Activated T-cell treated with anti-CD3 and anti-CD28 coated beads for 4 hours (primary cell): ENCODE measurements at places on chromosomes 7 and 10.

DNA sequence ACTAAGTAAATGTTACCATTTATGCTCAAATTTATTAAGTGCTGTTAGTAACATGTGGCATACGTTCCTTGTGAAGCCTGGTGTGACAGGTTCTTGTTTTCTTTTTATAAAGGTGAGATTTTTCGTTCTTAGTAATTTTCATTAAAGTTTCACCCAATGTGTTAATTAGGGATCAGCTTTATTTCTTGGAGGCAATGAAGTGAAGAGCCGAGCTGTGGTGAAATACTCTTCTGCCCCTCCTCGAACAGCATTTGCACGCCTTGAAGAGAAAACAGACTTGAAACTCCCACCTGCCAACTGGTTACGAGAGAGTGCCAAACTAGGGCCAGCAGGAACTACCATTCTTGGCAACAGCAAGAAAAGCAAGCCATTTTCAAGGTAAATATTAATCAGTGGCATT, 1.5 kb downstream of the EDRF1 start:
- no peak for DNase-seq

DNA sequence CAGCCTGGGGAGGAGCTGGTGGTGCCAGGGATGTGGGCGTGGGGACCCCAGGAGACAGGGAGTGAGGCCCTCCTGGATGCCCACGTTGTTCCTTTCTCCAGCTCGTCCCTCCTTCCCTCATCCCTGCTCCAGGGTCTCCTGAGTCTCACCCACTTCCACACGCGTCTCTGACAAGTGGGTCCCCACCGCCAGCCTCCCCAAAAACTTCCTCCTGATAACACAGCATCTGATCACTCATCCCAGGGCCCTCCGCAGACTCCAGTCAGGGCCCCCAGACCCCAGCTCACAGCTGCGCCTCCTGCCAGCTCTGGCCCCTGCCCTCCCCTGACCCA, 60.6 kb upstream of the INPP5A start:
- no peak for DNase-seq

- no peak for DNase-seq
These were observed 8.2 kb downstream of the ANKMY2 start for GRCh38 chr7:16637379-16637778.

DNA sequence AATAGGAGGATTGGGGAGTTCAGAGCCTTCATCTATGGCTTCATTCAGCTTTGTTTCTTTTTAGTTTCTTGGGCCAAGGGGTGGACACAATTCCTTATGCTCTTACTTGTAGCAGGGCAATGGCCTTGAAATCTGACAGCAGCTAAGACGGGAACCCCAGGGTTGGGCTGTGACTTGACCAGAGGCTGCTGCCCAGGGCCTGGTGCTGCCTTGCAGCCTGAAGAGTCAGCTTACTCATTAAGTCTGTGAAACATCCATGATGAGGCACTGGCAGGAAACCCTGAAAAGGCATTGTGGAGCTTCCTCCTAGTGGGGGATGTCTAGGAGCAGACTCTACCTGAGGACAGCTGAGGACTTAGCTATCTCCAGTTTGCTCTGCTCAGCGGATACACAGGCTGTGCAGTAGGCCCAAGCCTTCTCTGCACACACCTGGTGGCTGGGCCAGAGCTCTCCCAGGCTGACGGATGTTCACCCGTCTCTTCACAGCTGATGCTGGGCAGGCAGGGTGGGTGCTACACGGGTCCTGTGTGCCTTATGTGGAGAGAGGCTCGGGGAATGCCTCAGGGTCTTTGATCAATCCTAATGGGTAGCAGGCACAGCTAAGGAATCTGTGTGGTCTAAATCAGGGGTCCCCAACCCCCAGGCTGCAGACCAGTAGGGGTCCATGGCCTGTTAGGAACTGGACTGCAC, 17.8 kb downstream of the CXCL12 start:
- DNase-seq: no peak

DNA sequence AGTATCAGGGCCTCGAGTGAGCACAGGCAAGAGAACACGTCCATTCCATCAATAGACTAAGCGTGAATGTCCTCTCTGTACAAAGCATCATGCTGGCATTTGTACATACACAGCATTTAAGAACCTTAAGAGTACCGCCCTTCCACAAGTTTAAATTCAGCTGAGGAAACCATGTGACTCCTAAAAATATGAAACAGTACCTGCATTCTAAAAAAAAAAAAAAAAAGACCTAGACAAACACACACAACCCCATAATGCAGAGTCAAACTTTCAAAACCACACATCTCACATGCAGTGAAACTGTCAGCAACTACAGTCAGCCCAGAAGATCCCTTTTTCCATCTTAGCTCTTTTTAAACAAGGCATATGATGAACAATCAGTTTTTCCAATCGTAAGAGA, 124.3 kb downstream of the DIP2C start:
- no peak for DNase-seq

GRCh38 chr10:49410365-49411074, 14.6 kb upstream of the DRGX start:
- DNase-seq: no peak

DNA sequence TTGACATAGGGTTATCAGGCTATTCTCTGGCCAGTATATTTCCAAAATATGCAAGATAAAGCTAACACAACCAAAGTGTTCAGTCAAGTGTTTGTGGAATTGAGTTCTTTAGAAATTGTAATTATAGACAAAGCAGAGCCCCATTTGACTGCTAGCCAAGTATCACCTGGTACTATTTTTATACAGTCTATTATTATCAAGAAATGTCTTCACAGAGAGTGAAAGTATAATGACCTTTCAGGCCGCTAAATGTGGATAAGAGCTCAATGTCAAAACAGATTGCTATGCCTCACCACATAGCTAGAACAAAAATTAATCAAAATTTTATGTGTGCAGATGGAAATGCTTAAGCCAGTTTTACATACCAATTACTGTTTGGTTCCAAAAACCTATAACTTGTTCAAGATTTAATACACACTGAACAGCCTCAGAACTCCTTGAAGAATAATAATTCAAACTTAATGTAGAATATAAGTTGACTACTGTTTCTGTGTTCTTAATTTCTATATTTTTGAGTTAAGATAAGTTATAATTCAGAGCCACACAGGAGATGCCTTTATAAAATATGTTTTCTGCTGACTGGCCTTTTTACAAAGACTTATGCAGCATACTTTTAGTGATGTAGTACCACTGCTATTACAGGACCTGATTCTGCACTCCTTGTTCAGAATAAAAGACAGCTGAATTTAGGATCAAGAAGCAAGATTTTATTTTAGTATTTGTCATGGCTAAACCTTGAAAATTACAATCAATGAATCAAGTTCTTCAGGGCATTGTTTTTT, 31.0 kb downstream of the PRPS1L1 start:
- DNase-seq: no peak

DNA sequence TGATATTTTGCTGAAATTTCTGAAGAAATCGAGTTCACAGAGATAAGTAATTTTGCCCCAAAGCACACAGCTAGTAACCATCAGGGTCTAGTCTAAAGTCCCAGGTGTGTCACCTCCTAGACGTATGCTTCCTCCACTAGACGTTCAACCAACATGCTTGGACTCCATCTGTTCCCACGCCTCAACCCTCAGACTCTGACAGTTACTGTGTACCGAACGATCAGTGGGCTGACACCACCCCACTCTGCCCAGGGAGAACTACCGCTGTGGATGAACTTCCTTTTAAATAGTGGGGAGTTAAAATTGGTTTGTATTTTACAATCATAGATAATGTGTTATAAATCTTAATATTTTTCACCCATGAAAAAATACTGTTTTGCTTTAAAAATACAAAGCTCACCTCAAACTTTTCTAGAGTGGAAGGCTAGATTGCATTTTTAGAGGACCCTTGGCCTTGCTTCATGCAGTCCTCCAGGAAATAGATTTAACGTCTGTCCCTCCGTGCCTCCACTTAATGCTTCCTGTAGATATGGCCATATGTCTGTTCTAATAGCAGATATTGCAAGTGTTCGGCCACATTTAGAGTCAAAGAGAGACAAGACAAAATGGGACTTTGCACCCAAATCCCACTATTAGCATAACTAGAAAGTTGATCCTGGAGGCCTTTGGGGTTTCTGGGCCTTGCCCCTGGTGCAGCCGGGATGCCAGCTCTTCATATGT, 91.4 kb upstream of the ZPBP start:
- no peak for DNase-seq

DNA sequence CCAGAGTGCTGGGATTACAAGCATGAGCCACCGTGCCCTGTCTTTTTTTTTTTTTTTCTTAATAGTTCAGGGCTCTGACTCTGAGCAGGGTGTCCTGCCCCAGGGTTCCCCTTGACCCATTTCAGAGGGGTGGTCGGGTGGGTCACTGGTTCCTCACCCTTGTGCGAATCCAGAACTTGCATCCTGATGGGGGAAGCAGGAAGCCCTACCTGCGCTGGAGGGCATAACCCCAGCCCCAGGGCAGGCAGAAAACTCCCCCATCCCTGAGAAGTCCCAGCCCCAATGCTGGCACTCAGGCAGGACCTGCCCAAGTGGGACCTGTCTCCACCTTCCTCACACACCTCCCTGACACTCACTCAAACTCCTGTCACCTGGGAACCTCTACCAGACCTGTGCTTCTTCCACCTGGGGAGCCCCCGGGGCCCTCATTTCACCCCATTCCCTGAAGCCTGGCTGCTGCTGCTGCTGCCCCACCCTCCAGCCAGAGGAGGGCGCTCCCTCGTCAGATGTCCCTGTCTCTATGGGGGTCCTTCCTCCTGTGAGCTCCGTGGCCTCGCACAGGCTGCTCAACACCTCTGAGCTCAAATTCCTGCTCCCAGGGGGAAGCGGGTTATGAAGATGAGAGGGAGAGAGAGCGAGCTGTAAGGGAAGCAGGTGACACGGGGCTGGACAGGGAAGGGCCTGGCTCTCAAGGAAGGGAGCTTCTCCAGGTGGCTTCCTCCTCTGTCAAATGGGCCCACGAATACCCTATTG, 15.1 kb upstream of the ZNF273 start:
- DNase-seq: no peak

- DNase-seq: no peak
These were observed 28.1 kb downstream of the MCU start for GRCh38 chr10:72719941-72720592.

- no peak for DNase-seq
These were observed 162.3 kb downstream of the ITGB1 start for GRCh38 chr10:32795598-32796183.

- DNase-seq: no peak
These were observed 646.0 kb downstream of the KCNMA1 start for GRCh38 chr10:76991621-76992020.

DNA sequence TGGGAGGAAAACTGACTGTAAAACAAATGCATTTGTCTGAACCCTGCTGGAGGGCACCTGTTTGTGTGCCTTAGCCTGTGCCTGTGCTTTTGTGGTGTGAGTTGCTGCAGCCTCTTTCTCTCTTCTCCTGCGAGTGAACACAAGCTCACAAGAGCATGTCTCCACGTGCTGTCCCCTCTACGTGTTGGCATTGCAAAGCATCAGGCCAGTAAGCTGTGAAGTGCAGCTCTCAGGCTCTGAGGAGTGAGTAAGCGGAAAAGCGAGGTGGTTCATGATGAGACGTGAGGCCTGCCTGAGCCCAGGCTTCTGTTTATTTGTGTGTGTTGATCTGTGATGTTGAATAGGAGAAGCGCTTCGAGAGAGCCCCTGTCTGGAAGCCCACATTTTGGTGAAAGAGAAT, 85.6 kb upstream of the PDCD4 start:
- DNase-seq: no peak

DNA sequence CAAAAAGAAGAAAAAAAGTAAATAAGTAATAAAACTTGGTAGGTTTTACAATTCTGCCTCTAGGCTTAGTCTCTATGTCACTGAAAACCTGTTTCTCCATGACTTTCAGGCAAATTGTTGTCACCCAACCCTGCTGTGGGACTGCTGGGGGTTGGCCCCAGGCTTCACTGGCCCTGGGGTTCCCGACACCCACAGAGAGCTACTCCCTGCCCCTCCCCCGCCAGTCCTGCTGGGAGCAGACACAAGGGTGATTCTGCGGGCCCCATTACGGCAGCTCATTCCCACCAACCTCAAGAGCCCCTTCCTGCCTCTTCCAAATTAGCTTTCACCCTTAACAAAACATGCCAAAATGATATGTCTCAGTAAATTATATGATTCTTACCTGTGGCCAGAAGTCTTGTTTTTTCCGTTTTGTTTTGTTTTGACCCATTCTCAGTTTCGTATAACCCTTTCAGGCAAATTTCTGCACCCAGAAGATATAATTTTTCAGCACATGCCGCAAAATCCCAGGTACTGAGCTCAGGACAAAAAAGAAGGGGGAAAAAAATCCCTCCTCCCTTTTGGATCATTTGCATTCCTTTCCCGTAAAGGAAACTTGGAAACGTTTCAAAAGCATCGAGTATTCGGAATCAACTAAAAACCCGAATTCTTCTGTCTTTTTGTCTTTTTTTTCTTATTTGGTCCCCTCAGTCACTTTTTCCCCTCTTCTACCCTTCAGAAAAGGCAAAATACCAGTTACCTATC, 27.8 kb downstream of the CHST15 start:
- DNase-seq: no peak

GRCh38 chr7:93890041-93890463, 501 bp downstream of the TFPI2 start:
- DNase-seq: no peak

DNA sequence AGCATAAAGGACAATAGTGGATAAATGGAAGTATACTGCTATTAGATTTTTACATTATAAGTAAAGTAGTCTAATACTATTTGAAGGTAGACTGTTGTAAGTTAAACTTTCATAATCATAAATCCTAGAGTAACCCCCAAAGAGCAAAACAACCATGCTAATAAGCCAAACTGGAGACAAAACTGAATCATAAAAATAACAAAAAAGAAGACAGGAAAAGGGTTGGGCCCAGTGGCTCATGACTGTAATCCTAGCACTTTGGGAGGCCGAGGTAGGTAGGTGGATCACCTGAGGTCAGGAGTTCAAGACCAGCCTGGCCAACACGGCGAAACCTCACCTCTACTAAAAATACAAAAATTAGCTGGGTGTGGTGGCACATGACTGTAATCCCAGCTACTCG, 9.7 kb downstream of the CACUL1 start:
- DNase-seq: no peak

DNA sequence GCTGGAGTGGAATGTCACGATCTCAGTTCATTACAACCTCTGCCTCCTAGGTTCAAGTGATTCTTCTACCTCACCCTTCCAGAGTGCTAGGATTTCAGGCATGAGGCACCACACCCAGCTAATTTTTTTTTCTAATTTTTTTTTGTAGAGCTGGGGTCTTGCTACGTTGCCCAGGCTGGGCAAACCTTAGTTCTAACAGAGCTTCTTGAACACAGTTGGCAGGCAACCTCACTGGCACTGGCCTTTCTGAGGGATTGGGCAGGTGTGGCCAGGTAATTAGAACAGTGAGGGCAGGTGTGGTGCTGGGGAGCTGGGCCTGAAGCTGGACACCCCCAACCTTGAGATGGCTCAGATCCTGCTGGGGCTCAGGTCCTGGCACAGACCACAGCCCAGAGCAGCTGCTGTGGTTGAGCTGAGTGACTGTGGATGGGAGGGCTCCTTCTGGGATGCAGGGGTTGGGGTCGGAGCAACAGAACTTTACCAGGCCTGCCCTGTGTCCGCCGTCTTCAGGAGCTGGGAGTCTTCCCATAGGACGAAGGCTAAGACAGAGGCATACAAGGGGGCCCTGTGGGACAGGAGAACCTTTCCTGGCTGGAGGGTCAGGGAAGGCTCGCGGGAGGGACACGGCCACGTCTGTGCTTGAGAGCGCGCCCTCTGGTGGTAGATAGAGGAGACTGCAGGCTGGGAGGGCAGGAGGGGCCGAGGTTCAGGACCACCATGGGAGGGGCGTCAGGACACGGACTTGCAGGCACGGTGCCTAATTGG, 48.2 kb downstream of the COL26A1 start:
- peak; percentile 17 for DNase-seq

GRCh38 chr10:120689777-120690529, 161.2 kb upstream of the WDR11 start:
- DNase-seq: no peak
